Activated CD4-positive, alpha-beta T cell treated with anti-CD3 and anti-CD28 coated beads for 4 hours (primary cell): ENCODE measurements at places on chromosomes 6 and 20.

DNA sequence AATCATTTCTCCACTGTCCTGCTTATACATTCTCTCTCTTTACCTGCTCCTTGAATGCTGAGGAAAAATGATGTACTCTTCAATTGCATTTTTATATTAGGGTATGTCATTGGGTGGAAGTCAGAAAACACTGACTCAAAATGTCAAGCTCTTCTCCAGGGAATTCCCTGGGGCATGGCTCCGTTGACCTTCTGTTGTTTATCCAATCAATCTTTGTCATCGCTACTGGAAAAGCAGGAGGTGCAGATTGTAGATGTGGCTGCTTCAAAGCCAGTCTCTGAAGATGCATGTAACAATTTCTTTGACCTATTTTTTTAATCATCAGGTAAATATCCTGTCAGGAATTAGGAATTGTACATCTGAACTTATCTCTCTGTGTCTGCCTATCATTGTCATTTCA lies 63.9 kb upstream of the TENT5A start:
- DNase-seq, result no peak

DNA sequence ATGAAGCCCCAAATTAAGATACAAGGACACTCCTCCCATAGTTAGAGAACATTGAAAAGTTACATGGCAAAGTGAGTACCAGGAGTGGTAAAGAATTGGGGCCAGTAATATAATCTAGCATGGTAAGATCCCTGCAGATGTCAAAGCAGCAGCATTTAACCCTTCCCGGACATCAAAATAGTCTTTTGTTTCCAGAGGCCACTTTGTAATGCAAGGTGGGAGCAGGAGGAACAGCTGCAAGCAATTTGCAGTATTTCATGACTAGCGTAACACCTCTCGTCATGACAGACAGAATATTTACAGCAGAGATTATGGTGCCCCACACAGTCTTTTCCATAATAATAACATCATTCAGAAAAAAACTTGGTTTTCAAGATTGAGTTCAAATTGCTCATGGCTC lies 123.2 kb upstream of the VGLL2 start:
- DNase-seq, result no peak

DNA sequence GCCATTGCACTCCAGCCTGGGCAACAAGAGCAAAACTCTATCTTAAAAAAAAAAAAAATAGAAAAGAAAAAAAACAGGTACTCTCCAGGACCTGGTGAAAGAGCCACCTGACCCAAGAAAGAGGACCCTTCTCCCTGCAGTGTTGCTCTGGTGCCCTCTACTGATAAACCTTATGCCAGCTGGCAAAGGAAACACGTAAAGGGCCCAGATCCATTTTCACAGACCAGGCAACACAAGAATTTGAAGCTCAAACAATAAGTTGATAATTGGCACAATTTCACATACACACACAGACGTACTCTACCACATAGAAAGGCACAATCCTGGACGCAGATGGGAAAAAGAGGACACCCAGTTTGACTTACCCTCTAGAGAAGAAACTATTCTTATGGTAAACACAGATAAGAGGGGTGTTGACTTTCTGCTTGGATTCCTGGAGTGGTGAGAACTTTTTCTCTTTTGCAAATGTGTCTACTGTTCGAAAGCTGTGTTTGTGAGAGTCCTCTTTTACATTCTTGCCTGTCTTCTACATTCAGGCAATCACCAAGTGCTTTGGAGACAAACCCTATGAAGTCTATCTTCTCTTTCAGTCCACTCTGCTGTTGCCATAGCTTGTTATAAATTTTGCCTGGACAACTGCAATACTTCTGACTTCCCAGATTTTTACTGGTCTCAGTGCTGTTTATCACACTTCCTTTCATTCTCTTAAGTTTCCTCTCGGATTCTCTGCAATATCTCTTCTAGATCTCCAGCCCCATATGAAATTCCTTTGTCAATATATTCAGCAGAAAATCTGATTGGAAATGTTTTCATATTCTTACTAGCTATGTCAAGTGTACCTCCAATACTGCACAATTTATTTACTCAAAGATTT lies 6.4 kb upstream of the SNRPB start:
- DNase-seq, result no peak

- DNase-seq, result no peak
Measured at GRCh38 chr20:11917663-11918062, at the start of gene BTBD3. Gene BTBD3, plus strand, starts transcription at chr20:11917893. Its CDS starts 383 bp downstream, at chr20:11918276.

DNA sequence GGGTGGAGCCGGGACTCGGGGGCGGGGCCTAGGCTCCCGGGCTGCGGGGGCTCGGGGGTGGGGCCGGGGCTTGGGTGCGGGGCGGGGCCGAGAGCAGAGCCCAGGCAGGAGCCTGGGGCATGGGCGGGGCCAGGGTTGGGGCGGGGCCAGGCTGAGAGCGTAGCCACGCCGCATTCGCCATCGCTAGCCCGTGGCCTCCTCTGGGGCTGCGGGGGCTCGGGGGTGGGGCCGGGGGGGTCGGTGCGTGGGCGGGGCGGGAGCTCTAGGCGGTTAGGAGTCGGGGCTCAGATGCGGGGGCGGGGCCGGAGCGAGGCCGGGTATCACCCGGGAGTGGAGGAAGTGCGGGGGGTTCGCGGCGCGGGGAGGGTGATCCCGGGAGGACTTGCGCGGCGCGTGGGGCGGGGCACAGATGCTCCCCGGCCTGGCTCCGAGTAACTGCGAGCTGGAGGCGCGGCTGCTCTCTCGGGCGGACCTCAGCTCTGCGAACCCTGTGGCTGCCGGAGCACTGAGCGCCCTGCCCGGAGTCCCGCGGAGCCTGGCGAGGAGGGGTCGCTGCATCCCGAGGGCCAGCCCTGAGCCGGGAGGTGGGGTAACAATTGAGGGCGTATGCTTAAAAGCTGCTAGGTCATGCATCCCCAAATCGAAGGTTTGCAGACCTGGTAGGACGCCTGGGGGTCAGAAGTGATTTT lies 434 bp upstream of the ECI2 start:
- peak; percentile 94 for DNase-seq

GRCh38 chr6:64665137-64665536 lies 1029.5 kb downstream of the PHF3 start:
- DNase-seq, result no peak
